ENCODE measurements at places on chromosomes 1 and 21. TPM values are rescaled to one million over a fixed set of nuclear protein-coding genes. Genes with fewer than 3 reads are reported as not detected.

DNA sequence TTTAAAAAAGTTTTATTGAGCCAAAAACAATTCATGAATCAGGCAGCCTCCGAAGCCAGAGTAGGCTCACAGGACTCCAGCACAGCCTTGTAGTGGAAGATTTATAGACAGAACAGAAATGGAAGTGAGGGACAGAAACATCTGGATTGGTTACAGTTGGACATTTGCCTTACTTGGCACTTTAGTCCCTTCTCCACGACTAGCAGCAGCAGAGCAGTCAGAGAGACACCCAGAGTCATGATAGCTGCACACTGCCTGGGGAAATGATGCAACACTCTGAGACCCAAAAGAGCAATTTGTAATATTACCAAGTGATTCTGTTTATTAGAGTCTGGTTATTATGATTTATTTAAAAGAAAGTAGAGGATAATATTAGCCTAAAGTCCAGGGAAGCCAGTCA lies 72.2 kb upstream of the KRTAP11-1 start:
- no peak for ATAC-seq

Gene DPM3
- total RNA-seq, result 62.4 TPM

Gene MR1
- 16.3 TPM for total RNA-seq

Gene CD247
- total RNA-seq, result 0.80 TPM

- no peak for ATAC-seq
These were observed 8.0 kb downstream of the OSBPL9 start for GRCh38 chr1:51624855-51625254.

DNA sequence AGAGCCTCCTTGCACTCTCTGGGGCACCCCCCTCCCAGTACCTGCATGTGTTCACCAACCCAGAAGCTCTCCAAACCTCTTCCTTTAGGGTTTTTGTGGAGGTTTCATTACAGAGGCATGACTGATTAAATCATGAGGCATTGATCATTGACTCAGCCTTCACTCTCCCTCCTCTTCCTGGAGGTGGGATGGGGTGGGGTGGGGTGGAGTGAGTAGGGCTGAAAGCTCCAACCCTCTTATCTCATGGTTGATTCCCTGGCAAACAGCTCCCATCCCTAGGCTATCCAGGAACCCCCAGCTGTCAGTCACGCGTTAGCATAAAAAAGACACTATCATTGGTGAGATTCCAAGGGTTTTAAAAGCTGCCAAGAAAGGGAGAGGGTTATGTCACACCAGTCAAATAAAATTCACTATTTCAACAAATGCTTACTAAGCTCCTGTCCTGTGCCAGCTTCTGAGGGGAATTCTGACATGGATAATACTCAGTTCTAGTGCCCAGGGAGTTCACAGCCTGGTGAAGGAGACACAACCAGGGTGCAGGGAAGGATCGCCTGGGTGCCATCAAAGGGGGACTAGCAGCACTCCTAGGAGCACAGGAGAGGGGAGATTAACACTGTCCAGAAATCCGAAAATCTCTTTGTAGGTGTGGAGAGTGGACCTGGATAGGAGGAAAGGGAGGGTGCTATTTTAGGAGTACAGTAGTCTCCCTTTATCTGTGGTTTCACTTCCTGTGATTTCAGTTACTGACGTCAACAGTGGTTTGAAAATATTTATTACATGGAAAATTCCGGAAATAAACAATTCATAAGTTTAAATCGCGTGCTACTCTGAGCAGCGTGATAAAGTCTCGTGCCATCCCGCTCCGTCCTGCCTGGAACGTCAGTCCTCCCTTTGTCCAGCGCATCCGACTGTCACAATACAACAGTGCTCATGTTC lies 6.8 kb upstream of the IL24 start:
- ATAC-seq, result peak; percentile 53

- ATAC-seq, result no peak
These were observed 201.0 kb upstream of the MAP1LC3C start for GRCh38 chr1:242199776-242200458.

DNA sequence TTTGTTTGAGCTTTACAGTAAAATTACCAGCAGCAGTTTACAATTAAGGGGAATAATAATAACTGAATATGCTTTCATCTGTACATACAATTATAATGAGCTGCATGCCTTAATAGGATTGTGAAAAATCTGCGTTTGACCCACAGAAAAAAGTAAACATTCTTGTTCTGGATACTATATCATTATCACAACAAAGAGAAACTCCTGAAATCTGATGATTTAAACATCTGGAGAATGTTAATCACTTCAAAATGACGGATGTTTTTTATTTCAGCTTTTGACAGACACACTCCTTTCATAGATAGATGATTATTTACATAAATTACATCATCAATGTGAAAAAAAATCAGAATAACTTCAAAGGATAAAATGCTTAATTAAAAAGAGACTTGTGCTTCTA lies 58.5 kb downstream of the TYW3 start:
- ATAC-seq, result no peak

DNA sequence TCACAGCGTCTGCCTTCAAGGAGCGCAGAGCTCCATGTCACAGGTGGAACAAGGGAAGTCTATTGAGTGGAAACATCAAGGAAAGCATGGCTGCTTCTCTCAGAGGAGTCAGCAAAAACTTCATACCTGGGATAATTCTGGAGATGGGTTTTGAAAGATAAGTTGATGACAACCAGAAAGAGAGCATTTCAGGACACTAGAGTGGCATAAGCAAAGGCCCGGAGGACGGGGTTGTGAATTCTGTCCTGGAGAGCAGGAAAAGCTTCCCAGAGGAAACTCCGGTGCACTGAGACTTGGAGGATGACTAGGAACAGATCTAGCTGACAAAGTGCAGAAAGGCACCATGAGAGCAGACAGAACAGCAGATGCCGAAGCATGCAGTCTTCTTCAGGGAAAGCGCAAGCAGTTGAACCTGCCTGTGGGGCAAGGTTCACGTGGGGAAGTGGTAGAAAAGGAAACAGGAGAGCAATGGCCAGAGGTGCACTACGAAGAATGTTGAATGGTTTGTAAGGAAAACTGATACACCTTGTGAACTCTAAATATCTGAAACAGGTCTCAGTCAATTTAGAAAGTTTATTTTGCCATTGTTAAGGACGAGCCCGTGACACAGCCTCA lies 222.9 kb downstream of the PLPP3 start:
- ATAC-seq, result no peak

- peak; percentile 14 for ATAC-seq
These were observed 6.0 kb downstream of the VANGL2 start for GRCh38 chr1:160406131-160406968.

- ATAC-seq, result no peak
These were observed 349.1 kb upstream of the FMN2 start for GRCh38 chr1:239742416-239743109.

Gene CRNN
- total RNA-seq, result 1,110 TPM

All from esophagus mucosa (tissue), 1 donor.